Brain pericyte (primary cell): ENCODE measurements at places on chromosomes 6 and 20.

DNA sequence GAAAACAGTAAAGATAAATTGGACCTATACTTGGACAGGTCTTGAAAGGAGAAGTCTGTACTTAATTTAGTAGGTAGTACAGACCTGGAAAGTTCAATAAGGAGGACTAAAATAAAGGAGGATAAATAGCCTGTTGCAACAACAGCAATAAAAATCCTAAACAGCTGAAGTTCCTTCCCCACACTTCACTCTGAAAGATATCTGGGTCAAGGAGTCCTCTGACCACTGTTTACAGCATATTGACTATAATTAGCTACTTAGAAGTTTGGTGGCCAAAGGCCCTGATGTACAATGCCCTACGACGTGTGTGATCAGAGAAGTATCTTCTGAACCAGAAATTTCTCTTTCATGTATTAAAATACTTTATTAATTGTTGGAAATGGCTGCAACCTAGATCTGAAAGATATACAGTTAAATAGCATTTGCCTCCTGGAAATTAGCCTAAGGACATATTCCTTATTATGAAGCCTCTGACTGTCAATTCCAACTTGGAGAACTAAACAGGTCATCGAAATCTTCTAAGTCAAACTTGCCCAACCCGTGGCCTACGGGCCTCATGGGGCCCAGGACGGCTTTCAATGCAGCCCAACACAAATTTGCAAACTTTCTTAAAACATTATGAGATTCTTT lies 82.8 kb downstream of the KIF13A start:
- DNase-seq, result no peak

DNA sequence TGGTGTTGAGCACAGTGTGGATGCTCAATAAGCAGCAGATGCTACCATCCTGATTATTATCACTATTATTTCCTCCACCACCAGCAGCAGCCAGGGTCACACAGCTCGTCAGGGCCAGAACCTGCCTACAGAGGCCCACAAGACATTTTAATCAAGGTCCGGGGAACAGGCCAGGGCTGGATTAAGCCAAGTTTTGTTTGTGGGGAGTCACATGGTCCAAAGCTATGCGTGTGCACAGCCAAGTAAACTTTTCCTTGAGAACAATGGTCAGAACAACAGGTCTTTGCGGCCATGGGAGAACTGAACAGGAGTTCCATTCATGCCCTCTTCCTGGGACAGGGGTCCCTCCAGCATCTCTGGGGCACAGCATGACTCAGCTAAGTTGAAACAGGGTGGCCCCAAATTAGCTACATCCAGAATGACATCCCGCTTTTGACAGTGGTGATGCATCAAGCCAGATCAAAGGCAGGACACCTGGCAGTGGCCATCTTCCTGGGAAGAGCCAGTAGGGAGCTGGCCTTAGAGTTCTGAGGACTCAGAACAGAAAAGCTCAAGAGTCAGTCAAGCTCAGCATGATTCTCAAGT lies 11.7 kb downstream of the SNTA1 start:
- no peak for DNase-seq

DNA sequence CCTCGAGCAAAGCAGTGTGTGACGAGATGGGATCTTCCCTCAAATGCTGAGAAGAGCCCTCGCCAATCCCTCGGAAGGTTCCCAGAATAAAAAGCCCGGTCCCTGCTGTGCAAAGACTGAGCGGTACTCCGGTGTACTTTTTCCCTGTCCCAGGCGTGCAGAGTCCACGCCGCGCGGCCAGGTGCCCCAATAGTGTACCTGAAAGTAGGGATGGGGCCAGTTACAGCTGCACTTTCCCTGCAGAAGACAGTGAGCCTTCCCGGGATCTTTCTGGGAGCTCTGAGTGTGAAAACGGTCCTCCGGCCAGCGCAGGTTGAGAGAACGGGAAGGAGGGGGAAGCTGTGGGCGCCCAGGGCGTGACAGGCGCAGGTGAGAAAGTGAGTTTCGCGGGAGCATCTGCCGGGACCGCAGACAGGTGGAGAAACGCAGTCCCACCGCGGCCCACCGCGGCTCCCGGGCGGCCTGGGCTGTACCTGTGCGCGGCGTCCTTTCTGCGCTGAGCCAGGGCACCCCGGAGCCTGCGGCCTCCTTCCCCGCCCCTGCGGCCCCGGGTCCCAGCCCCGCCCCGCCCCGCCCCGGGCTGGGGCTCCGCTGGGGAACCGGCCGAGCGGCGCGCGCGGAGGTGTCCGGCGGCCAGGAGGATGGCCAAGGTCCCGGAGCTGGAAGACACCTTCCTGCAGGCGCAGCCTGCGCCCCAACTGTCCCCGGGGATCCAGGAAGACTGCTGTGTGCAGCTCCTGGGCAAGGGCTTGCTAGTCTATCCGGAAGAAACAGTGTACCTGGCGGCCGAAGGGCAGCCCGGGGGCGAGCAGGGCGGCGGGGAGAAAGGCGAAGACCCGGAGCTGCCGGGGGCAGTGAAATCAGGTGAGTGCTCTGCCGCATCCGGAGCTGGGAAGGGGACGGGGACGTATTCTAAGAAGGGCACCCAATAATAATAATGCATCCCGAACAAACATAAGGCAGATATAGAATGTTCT lies at the start of gene RFX6:
TSS of gene RFX6 (plus strand) at position 608 of the 977 bp plus-strand sequence. CDS start at position 642, 34 bp downstream.
- no peak for DNase-seq

GRCh38 chr6:137698636-137699030 lies 168.4 kb upstream of the TNFAIP3 start:
- no peak for DNase-seq

GRCh38 chr6:130824978-130825694 lies 2.1 kb upstream of the SMLR1 start:
- DNase-seq, result no peak

DNA sequence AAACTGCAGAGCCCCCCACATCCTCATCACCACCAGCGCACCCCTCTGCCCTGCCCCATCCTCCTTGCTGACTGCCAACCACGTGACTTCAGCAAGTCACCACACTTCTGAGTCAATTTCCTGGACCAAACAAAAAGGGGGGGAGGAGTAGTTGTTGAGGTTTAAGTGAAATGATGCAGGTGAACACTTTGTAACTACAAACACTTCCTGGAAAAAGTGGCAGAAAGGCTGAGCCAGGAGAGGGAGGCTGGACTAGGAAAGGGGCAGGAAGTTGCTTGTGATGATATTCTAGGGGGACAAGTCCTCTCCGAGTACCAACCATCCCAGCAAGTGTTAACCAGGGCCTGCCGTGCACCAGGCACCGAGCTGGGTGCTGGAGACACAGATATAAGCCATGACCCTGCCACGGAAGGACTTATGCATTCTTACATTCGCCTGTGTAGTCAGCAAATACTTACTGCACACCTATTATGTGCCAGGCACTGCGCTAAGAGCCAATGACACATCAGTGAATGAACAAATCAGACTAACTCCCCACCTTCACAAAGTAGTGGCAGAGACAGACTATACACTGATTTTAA lies 67.3 kb downstream of the PREX1 start:
- DNase-seq, result no peak

DNA sequence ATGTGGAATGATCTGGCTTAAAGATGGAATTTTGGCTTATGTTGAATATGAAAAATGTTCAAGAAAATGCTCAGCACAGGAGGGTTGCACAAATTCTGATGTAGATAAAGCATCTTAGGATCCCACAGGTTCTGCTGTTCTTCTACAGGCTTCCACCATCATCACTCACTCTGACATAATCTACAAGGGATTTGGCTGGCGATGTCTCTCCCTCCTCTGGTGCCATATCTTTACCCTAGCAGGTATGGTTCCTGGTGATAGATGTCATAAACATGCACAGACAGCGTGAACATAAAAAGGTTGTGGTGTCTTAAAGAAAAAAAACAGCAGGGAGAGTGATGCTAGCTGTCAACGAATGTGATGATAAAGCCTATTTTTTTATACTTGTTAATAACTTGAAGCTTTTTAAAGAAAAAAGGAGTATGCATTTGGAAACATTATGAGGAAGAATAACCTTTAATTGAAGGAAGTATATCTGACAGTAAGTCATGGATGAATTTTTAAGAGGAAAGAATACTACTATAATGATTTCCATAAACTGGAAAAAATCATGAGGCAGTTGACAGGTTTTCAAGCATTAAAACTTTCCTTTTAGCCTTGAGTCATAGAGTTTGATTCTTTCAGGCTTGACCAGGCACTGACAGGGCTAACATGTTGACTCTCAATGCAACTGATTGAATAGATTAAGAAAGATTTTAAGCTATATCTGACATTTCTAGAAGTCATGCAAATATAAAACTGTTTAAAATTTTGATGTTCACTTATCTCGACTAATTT lies 50.1 kb downstream of the OGFRL1 start:
- DNase-seq, result no peak

DNA sequence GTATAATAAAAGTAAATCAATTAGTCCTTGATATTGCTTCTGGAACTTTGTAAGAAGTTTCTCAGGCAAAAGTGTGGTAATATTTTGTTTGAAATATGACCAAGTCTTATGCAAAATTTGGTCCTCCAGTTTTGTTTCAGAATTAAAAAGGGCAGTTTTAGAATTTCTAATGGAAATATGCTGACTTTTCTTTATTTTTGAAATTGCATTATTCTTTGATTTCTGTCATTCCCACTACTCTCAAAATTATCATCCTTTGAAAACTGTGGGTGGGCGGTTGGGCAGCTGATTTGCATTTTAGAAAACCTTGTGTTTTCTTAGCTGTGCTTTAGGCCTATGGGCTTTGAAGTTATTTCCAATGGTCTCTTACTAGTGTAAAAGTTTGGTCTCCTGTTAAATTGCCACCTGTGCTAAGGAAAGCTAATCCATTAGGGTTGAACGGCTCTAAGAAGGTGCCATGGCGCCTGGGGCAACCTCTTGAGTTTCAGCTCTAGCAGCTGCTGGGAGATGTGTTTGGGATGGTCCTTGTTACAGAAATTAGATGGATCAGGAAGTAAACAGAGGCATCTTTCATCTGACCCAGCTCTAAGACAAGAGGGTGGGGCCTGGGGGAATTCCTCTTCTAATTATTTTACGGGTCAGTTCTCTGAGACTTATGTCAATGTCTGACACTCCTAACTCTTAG lies 880.8 kb upstream of the SLC35B3 start:
- DNase-seq, result no peak
